A172 (cell line): ENCODE measurements at places on chromosomes 5 and 9.

GRCh38 chr5:76990899-76991459, 38.1 kb downstream of the CRHBP start:
- no peak for DNase-seq

- DNase-seq: no peak
These were observed 2.6 kb upstream of the CPEB4 start for GRCh38 chr5:173885475-173886010.

- DNase-seq: no peak
These were observed 4.4 kb upstream of the DIAPH1 start for GRCh38 chr5:141623186-141623585.

GRCh38 chr5:31029925-31030324, 163.6 kb upstream of the CDH6 start:
- DNase-seq: no peak

DNA sequence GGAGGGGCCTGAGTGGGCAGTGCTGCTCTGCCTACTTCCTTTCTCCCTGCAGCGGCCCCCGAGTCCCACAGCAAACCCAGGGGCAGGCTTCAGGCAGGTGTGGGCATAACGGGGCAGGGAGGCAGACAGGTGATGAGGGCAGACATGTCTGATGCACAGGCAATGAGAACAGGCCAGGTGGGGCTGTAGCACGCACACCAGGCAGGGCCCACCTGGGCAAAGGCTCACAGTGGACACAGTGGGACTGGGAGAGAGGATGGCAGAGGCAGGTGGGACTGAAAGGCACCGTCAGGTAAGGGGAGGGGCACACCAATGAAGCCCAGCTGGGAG, 5.8 kb downstream of the LTC4S start:
- no peak for DNase-seq

DNA sequence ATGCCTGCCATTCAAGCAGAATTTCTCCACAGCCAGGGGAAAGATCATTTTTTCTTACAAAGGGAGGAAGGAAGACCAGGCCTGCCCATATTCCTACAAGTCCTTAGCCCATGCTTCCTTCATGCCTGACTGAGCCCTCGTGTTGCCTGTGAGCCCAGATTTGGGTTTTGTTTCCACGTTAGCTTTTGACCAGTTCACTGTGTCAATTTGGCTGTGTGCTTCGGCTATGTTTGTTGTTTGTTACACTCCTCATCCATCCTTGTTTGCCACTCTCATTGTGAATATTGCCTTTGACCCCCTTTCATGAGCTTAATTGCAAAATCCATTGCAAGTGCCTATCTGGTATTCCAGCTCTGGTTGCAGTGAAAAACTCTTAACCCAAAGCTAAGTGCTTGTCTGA, 84.7 kb upstream of the RIOK2 start:
- no peak for DNase-seq

DNA sequence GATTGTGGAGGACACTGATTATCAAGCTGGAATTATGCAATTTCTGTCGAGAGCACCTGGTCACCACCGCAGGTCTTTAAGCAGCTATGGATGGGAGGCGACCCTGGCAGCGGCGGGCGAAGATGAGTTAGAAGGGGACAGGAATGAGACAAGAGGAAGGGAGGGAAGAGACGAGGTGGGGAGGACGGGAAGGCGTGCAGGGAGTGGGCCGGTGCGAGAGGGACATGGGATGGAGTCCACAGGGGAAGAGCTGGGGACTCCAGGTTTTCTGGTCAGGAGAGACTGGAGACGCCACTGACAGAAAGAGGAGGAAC, 192.3 kb downstream of the MELK start:
- no peak for DNase-seq

- no peak for DNase-seq
These were observed 136.4 kb downstream of the ZSWIM6 start for GRCh38 chr5:61468483-61468865.

- DNase-seq: no peak
These were observed 26.9 kb downstream of the ZNF484 start for GRCh38 chr9:92850898-92851297.

- DNase-seq: peak; percentile 3
These were observed 14.9 kb upstream of the MACIR start for GRCh38 chr5:103243665-103244064.

DNA sequence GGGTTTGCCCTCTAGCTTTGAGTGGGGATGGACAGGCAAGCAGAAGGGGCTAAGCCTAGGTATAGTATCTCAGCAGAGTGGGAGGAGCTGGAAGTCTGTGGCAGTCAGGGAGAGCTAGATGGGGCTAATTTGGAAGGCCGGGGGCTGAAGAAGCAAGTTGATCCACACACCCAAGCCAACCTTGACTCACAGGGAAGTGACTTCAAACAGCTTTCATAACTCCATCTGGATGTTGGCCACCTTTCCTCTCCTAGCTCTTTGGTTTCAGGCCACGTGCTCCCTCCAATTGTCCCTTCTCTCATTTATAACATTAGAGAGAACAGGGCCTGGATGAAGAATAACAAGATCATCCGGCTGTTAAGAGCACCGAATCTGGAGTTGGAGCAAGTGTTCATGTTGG, 36.8 kb downstream of the EGR1 start:
- DNase-seq: no peak

GRCh38 chr5:96432216-96433065, 607 bp downstream of the PCSK1 start:
- no peak for DNase-seq

DNA sequence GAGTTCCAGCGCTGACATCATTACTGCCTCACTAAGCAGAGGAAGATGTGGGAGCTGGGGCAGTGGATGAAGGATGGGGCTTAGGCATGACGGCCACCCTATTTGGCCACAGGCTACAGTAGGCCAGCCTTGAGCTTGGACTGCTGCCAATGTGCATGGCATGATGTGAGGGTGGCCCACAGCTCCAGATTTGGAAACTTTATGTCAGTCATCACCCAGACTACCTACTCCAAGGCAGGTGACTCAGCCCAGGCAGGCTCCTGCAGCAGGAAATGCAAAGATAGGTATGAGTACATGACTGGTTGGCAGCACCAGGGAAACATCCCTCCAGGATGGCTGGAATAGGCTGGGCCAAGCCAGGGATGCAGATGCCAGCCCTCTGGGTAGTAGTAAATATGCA, 303.6 kb downstream of the SPOCK1 start:
- DNase-seq: peak; percentile 21

DNA sequence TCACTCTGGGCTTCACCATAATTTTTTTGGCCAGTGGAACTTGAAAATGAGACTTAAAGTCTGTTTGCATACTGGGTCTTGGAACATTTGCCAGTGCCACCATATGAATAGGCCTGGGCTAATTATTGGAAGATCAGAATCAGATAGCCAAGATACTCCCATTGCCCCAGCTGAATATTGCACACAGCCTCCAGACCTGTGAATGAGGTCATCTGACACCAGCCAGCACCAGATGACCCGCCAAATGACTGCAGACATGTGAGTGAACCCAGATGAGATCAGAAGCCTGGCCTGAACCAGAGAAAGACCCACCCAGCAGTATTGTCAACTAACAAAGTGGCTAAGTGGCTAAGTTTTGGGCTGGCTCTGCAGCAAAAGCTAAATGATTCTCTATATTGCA, 220.5 kb upstream of the MPDZ start:
- DNase-seq: no peak

DNA sequence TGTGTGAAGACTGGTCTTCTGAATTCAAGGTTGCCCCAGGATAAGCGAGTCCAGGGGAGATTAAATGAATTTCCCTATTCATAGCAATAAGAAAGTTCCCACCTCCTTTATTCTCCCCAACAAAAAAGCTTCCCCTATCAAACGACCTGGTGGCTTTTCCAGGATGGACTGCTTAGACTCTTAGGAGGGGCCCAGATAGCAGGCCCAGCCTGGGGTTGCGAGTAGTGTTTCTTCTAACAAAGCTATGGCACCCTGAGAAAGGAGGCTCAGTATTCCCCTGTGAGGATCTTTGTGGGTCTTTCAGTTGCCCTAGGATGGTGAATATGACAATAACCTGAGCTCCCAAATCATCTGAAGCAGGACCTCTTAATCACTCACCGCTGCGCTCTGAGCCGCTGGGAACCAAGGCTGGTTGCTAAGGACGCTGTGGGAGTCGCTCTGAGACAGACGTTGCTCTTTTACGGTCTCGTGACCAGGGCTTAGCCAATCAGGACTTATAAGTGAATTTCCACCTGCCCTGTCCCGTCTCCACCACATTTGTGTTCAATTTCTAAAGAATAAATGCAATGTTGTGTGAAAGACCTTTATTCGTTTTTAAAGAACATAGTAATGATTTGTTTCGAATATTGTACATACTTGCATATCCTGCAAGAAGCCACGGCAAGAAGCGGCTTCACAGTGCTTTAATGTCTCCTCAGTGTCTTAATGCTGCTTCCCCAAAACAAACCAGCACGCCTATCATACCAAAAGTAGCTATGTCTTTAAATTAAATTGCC, at the start of gene TMEM232:
TSS of gene TMEM232 (minus strand) at position 423 of the 776 bp plus-strand sequence. CDS start 59,319 bp downstream, outside the sequence.
- DNase-seq: peak; percentile 68

GRCh38 chr5:159864885-159865691, 51.2 kb upstream of the ADRA1B start:
- peak; percentile 18 for DNase-seq

DNA sequence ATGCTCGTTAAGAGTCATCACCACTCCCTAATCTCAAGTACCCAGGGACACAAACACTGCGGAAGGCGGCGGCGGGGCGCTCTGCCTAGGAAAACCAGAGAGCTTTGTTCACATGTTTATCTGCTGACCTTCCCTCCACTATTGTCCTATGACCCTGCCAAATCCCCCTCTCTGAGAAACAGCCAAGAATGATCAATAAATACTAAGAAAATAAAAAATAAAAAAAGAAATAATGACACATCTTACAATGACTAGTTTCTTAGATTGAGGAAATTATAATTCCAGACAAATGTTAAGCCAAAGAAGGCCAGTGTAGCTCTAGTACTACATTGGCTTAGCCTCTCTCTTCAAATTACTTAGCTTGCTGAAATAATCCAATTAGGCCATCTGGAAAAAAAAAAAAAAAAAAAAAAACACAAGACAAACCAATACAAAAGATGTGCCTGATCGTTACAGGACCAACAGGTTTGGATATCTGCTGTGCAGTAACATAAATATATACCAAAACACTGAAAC, 58.0 kb downstream of the ANXA2R start:
- DNase-seq: no peak

DNA sequence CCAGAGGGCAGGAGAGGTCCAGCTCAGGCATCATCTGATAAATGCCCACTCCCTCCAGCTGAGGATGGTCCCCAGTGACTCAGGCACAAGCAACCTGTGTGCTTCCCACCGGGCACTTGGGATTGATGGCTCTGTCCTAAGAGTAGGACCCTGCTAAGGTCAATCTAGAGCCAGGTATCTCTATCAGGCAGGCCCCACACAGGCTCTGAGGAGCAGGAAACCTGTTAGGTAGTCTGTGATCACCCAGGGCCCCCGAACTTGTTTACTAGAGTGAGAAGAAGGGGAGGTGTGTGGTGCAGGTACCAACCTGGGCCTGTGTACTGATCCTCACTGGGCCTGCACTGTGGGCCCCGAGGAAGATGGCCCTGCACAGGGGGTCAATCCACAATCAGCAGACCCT, 119.6 kb upstream of the FSTL4 start:
- no peak for DNase-seq

DNA sequence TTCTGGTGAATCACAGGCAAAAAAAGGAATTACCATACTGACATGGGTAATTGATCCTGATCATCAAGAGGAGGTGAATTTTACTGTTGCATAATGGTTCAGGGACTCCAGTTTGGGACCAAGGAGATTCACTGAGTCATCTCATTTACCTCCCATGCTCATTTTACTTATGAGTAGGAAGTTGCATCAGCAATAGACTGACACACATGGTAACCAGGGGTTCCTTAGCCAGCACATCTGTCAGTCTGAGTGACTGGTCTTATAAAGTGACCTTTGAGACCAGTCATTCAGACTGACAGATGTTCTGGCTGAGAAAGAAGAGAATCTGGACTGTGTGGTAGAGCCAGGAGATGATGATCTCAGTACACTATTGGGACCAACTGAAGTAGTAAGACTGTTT, 384.6 kb upstream of the CD180 start:
- no peak for DNase-seq

DNA sequence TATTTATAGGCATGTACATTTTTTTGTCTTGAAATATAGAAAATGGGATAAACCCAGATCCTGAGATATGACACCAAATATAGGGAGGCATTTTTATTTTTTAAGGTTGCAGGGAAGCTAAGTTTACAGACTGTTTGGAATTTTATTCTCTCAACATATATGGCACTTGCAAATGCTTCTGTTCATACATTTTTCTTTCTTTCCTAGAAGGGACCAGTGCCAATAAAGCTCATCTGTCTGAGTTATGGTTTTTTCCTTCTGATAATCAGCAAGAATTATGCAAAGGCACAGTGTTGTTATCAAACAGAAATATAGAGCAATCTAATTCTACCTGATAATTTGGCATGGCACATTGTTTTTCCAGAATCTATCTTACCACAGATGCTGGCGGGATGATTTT, 156.9 kb upstream of the GPR151 start:
- no peak for DNase-seq

- DNase-seq: no peak
These were observed 8.2 kb downstream of the HEXB start for GRCh38 chr5:74693191-74693590.

- DNase-seq: no peak
These were observed 572.9 kb upstream of the PTGER4 start for GRCh38 chr5:40106847-40107246.

GRCh38 chr9:33437898-33438297, 9.5 kb downstream of the AQP3 start:
- no peak for DNase-seq
